ENCODE measurements at places on chromosomes 7 and 10. TPM values are rescaled to one million over a fixed set of nuclear protein-coding genes. Genes with fewer than 3 reads are reported as not detected.

DNA sequence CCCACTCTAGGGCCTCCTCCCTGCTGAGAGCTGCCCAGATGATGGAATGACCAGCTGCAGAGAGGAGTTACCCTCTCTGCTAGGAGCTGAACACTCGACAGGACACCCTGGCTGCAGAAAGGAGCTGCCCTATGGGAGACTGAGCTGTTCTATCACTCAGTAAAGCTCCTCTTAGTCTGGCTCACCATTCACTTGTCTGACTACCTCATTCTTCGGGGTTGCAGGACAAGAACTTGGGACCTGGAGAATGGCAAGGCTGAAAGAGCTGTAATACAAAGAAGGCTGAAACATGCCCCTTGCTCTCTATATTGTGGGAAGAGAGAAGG lies 30.5 kb downstream of the CRTAC1 start:
- H3K27ac ChIP-seq = no peak overlapping the region
- DNase-seq = no peak
- H3K36me3 ChIP-seq = no peaks in the 10 kb centered on the region
- no peaks in the 10 kb centered on the region for H3K4me1 ChIP-seq

TMEM106B gene
- total RNA-seq = 24.0 TPM

GRCh38 chr10:23158370-23158769 lies 33.7 kb upstream of the PTF1A start:
- peak; percentile 76 for DNase-seq
- H3K36me3 ChIP-seq = no peaks in the 10 kb centered on the region
- peaks cover 8% of the 10 kb centered on the region for H3K4me1 ChIP-seq
- H3K27ac ChIP-seq = no peak overlapping the region

- DNase-seq = no peak
- no peaks in the 10 kb centered on the region for H3K36me3 ChIP-seq
- no peak overlapping the region for H3K4me3 ChIP-seq
These were observed 69.4 kb downstream of the NOC3L start for GRCh38 chr10:94293354-94293753.

- H3K4me3 ChIP-seq = no peak overlapping the region
- H3K36me3 ChIP-seq = peaks cover 32% of the 10 kb centered on the region
- H3K27ac ChIP-seq = peak overlapping the region; percentile 22
- peaks cover 19% of the 10 kb centered on the region for H3K4me1 ChIP-seq
- no peak for DNase-seq
These were observed 56.7 kb downstream of the SNX10 start for GRCh38 chr7:26348234-26348851.

DNA sequence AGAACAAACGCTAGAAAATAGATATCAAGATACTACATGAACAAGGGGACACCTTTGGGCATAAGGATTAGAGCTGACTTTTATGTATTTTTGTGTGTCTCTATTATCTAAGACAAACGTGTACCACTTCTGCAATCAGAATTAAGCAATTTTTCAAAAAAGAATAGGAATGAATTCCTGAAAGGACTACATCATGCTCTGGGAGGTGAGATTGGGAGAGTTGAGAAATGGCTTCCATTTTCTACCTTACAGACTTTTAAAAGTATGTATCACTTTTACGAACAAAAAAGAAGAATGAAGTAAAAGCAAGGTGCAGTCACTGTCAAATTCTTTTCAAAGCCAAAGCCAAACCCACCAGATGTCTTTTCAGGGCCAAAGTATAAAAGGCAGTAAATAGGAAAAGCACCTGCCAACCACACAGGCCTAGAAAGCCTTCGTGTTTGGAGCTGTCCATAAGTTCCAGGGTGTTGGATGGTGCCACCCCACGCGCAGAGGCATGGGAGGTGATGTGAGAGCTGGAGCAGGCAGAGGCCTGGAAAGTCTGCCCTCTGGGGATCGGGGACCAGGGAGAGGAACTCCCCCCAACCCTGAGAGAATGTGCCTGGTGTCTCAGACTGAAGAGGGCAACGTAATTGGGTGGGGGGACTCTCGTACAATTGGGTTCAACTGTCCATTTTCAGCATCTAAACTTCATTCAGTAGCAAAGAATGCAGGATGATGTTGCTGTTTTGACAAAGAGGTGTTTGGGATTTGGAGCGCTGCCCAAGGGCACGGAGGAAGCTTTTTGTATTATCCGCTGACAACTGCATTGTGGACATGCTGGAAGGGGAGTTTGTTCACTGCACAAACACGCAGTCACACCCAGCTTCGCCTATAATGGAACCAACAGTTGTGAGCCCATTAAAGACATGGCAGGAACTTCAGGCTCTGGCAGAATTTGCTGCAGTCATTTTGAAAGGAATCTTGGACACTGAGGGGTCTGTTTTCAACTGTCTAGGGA lies 17.6 kb upstream of the CTBP2 start:
- H3K27me3 ChIP-seq = peaks cover 4% of the 10 kb centered on the region
- no peaks in the 10 kb centered on the region for H3K36me3 ChIP-seq
- DNase-seq = no peak
- no peaks in the 10 kb centered on the region for H3K4me1 ChIP-seq

- peaks cover 28% of the 10 kb centered on the region for H3K36me3 ChIP-seq
- DNase-seq = peak; percentile 79
- H3K4me3 ChIP-seq = peak overlapping the region; percentile 73
- peaks cover 59% of the 10 kb centered on the region for H3K4me1 ChIP-seq
- H3K27me3 ChIP-seq = no peaks in the 10 kb centered on the region
These were observed 3.7 kb downstream of the RGS10 start for GRCh38 chr10:119538632-119539358.

LBX1 gene
- total RNA-seq = not detected

WIPF3 gene
- not detected for total RNA-seq

LRGUK gene
- 0.16 TPM for total RNA-seq

- H3K4me3 ChIP-seq = no peak overlapping the region
- H3K4me1 ChIP-seq = no peaks in the 10 kb centered on the region
- H3K27me3 ChIP-seq = no peaks in the 10 kb centered on the region
- no peak for DNase-seq
- H3K27ac ChIP-seq = no peak overlapping the region
These were observed 588.6 kb upstream of the MKI67 start for GRCh38 chr10:128714644-128715415.

CCDC136 gene
- total RNA-seq = 10.6 TPM

Measured in activated CD4-positive, alpha-beta T cell treated with anti-CD3 and anti-CD28 coated beads, Interleukin-2, amount 10 ng/mL, durations not matched to agents 24 days and 14 days (primary cell).